T1000 (cell line): ENCODE measurements at places on chromosomes 3 and 15.

GRCh38 chr15:75677465-75678323, 30.0 kb downstream of the SNX33 start:
- DNase-seq: no peak

- DNase-seq: no peak
Measured at GRCh38 chr15:64895285-64896065, 16.2 kb upstream of the ANKDD1A start.

- DNase-seq: no peak
Measured at GRCh38 chr3:193317682-193318300, 60.8 kb downstream of the ATP13A5 start.

GRCh38 chr15:77527164-77527778, 105.4 kb downstream of the LINGO1 start:
- DNase-seq: peak; percentile 24

DNA sequence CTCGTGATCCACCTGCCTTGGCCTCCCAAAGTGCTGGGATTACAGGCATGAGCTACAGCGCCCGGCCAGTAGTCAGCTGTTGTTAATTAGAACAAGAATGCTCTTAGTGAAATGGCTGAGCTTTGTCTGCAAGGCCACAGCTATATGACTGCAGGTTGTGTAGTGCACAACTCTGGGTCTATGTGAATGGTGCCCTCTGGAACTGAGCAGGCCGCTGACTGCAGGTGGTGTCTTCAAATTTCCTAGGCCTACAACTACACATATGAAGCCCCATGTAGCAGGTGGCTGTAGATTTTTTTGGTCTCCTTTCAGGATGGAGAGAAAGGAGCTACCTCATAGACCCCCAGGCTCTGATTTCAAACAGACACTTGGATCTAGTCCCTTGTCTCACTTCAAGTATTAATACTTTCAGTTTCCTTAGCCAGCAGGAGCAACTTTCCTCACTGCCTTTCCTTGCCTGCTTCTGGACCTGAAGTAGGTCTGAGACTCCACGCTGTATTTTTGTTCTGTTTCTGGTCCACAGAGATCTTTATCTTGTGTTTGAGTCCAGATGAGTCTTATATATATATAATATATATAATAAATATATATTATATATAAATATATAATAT, 86.9 kb downstream of the C3orf80 start:
- DNase-seq: no peak

DNA sequence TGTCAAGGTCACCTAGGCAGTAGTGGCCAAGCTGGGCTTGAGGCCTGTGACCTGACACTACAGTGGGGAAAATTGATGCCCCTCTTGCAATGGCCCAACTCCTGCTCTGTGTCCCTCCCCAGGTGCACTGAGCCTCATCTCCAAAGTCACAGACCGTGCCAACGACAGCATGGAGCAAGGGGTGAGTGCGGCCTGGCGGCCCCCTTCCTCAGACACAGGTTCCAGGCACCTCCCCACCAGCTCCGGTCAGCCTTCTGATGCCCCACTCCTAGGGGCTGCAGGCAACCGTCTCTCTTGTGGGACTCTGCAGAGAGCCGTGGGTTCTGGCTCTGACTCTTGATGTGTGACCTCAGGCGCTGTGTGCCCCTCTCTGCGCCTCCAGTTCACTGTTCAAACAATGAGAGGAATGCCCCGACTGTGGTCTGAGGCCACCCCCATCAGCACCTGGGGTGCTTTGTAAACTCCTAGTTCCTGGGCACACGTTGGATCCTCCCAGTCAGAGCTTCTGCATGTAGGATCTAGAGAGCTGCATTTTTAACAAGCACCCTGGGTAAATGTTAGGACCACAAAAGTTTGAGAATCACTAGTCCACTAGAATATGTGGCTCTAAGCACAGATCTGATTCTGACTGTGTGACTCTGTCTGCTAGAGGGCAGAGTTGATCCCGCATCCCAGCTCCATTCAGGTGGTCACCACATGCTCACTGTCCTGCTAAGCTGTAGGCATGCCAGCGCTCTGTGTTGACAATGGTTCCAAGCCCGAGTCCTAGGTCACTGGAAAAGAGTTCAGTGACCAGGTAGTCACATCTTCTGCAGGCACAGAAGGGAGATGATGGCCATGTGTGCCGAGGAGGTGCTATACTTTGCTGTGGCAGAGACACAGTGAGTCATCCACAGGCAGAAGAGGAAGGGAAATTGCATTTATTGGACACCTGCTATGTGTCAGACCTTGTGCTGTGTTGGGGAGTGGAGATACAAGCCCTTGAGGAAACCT, 46.2 kb upstream of the NR2C2 start:
- no peak for DNase-seq

DNA sequence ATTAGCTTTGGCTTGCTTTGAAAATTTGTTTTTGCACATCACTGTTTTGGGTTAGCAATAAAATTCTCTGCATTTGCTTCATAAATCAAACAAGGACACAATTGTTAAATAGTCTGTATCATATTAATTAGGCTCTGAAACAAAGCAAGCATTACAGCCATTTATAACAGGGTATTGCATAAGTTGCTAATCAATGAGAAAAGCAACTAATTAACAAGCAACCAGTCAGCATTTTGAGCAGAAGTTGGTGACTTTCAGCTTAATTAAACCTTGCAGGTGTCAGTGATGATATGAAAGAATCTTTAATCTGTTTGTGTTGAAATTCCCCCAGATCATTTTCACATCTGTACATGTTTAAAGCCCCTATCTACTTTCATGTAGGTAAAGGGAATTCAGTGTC, 495.1 kb downstream of the IL5RA start:
- DNase-seq: no peak

DNA sequence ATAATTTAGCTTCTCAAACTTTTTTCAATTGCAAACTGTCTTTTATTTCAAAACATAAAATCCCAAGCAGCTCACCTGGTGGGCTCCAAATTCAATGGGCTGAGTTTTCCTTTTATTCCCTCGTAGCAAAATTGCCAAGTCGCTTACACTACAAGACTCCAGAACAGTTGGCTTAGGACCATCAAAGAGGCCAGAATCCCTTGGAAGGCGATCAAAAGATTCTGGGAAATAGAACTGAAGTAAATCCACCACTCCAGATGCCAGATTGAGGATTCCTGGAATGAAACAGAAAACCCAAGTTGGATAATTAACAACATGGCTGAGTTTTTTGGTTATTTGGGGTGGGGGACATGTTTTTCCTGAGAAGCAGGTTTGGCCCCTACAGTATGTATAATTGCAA, 87.7 kb upstream of the DCLK3 start:
- no peak for DNase-seq

DNA sequence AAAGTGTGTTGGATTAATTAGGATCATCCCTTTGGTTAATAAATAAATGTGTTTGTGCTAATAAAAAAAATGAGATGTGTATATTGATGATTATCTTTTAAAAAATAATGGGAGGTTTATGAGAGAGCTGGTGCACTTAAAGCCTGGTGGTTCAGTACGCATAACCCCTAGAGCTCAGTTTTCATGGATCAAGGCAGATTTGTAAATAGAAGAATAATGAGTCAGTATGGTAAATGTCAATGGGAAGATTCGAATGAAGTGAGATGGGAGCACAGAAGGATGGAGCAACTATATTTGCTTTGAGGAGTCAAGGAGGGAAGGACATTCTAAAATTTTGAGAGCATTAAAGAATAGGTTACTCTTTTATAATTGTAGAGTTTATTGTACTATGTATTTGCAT, 35.4 kb downstream of the AKAP13 start:
- DNase-seq: no peak

- DNase-seq: no peak
Measured at GRCh38 chr15:96119734-96120133, 210.8 kb upstream of the NR2F2 start.

DNA sequence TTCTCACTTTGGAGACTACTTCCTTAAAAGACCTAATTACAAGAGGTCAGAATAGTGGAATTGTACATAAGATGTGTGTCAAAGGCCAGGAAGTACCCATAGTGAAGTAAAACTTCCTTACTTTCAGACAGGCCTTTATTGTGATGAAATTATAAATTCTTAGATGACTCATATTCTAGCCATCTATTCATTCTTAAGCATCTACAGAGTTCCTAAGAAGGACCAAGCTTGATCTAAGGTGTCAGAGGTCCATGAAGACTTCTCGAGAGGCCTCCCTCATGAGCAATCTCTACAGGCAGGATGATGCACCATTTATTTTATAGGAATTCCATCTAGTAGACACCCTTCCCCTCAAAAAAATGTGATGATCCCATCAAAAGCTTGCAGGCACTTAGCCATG, 493.3 kb downstream of the MAGI1 start:
- DNase-seq: no peak

DNA sequence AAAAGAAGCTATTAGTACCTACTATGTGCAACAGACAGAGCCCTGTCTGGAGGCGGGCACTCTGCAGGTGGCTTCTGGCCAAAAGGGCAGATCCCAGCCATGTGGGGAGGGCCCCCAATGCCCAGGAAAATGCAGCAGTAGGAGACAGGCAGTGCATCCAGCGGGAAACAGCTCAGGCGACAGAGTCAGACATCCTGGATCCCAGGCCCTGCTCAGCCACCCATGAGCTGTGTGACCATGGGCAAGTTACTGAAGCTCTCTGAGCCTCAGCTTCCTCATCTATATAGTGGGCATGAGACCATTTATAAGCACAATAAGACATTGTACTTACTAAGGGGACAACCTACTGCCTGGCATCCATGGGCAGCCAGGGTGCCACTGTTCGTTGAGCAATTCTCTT, 25.8 kb downstream of the NUP210 start:
- DNase-seq: no peak

DNA sequence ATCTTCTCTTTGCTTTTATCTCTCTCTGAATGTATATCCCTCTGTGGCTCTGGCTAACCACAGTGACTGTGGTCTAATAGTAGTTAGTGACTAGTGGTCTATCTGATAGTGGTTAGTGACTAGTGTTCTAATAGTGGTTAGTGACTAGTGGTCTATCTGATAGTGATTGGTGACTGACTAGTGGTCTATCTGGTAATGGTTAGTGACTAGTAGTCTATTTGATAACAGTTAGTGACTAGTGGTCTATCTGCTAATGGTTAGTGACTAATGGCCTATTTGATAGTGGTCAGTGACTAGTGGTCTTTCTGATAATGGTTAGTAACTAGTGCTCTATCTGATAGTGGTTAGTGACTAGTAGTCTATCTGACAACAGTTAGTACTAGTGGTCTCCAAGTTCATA, 110.5 kb downstream of the MDFIC2 start:
- DNase-seq: no peak

DNA sequence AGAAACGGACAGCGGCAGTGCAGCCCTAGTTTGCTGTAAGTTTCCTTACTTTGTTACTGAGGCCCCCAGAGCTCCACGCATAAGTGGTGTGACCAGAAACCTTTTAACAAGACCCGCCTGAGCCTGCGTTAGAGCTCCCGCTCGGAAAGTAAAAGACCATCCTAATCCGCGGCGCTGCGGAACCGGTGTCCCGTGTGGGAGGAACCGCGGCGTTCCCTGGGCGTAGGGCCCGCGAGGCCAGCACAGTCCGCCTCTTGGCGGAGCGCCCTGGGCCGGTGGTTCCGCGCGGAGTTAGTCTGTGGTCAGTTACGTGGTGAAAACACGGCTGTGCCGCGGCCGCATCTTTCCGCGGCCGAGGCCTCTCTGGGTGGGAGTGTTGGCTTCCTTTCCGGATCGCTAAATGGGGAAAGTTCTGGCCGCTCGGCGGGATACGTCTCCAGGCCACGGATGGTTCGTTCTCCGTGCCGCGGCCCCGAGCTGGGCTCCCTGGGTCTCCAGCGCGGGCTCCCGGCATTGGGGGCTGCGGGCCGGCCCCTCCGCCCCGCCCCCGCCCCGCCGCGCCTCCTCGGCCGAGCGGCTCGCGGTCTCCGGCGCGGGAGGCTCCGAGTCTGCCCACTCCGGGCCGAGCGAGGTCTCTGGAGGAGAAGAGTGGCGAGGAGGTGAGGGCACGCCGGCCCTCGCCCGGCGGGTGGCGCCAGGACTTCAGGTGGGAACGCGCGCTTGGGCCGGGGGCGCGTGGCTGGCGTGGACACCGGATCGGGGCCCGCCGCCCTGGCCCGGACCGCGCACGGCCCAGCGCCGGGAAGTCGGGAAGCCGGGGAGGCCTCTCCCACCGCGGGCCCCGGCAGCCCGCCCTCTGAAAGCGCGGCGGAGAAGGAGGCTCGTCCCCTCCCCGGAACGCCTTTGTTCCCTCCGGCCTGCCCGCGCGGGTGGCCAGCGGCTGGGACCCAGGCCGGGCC, 754 bp downstream of the B3GNT5 start:
- DNase-seq: peak; percentile 5

GRCh38 chr3:183695569-183696364, 1.8 kb upstream of the YEATS2 start:
- DNase-seq: no peak

- no peak for DNase-seq
Measured at GRCh38 chr3:54994111-54994513, 66.3 kb upstream of the LRTM1 start.

- DNase-seq: no peak
Measured at GRCh38 chr3:148102156-148102555, 595.5 kb upstream of the AGTR1 start.

DNA sequence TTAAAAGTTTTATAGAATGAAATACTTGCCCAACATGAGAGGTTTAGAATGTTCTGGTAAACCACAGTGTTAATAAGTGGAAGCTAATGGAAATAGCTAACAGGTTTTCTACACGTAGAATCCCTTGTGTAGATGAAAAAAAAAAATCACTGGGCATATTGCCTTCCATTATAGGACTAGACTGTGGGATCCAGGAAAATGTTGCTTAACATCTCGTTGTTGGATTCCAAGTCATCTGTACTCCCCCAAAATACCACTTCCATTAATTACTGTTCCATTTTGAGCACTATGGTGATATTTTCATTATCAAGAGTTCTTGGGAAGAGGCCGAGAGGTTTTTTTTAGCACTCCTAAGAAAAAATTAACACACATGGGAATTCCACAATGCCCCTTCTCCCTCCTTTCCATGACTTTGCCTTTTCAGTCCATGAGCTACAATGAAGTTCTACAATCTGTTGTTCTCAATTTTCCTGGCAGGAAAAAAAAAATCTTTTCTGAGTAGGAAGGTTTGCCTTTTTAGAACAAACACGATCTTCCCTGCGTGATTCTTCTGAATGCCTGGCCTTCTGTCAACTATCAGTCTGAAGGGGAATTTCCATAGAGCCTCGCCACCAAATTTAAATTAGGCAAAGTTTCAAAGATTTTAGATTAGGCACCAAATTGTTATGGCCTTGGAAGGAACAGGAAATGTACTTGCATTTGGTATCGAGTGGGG, 74.4 kb upstream of the CTDSPL start:
- no peak for DNase-seq

DNA sequence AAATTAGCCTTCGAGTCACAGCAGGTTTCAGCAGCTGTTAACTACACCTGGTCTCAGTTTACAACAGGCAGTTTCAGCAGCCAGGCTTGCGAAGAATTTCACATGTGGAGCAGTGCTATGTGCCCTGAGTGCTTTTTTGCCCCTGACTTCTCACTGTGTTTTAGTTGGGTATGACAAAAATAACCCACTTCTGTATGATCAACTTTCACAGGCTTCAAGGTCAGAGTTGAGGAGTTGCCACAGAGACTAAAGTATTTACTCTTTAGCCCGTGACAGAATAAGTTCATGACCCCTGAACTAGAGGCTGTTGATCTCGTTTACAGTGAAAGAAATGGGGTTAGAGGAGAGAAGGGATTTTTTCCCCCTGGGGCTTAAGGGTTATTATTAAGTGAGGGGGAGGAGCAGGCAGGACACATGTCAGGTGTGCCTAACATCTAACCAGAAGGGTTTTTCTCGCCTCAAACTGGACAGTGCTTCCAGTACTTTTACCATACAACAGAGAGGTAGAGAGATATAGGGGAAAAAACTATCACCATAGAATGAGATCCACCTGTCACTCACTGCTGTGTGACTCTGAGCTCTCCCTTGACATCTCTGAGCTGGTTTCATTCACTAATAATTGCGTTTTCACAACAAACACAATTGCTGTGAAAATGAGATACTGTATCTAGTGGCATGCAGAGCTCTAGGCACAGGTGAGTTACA, 14.0 kb upstream of the TOPBP1 start:
- no peak for DNase-seq
